HT-29 (cell line): ENCODE measurements at places on chromosomes 13 and 19. TPM values are rescaled to one million over a fixed set of nuclear protein-coding genes. Genes with fewer than 3 reads are reported as not detected.

DNA sequence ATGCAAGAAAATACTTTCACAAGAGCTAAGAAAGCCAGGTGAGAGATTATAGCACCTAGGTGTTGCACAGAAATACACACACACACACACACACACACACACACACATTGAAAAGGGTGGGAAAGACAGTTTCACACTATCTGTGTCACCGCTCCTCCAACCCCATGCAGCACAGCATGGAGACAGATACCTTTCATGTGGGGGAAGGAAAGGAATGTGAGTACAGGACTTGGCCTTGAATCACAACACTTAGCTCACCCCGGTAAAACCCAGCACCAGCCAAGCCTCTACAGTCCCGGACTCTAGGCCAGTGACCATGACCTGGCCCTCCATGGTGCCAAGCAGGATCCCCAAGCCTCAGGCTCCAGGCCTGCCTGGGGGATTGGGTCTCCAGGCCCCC, 462.0 kb upstream of the SPRY2 start:
- DNase-seq = no peak

- DNase-seq = no peak
Measured at GRCh38 chr13:44930963-44931623, 58.2 kb downstream of the NUFIP1 start.

GRCh38 chr19:4983346-4984105, 14.6 kb downstream of the KDM4B start:
- DNase-seq = no peak

DNA sequence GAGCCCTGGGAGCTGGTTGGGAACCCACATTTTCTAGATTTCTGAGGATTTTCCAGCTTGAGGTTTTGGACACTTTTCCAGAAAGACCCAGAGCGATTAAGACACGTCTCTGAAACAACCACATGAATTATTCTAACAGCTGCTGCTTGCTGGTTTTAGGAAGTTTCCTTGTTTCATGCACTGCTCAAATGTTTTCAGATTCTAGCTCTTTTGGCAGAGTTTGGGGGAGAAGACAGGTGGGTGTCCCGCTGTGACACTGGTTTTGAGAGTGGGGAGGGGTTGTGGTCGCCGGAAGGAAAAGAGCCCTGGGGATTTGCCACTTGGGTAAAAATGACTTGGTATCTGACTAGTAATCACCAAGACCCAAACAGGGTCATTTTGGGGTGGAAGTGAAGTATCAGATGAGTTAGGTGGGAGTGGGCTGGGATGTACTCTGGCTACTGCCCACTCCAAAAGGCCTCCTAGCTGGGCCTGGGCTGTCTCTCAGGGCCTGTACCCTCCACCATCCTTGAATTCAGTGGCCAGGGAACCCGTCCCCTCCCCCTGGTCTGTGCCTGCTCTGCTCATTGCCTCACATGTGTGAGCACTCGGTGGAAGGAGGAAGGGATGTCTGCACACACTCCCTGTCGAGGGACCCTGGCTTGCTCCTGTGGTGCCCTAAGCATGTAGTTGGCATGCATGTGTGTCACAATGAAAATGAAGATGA, 13.2 kb downstream of the GATAD2A start:
- DNase-seq = no peak

GRCh38 chr19:55958356-55958755, 10.7 kb downstream of the NLRP8 start:
- DNase-seq = peak; percentile 29

DNA sequence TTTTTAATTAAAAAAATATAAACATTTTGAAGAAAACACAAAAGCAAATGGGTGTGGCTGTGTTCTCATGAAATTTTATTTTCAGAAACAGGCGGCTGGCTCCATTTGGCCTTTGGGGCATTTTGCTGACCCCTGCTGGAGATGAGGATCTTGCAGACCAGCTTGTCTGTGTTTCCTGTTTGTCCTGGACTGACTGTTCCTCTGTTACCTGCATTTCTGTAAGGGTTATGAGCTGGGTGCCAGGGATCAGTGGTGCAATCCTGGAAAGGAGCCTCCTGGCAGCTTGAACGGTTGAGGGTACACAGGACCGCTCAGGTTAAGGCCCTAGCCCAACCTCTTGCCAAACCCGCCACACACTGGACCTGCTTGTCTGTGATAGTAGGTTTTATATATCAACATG, 49.9 kb downstream of the ZNF787 start:
- DNase-seq = peak; percentile 63

- no peak for DNase-seq
Measured at GRCh38 chr19:49730166-49730565, 32.9 kb downstream of the TSKS start.

- no peak for DNase-seq
Measured at GRCh38 chr19:30049846-30050667, 108.0 kb downstream of the URI1 start.

DNA sequence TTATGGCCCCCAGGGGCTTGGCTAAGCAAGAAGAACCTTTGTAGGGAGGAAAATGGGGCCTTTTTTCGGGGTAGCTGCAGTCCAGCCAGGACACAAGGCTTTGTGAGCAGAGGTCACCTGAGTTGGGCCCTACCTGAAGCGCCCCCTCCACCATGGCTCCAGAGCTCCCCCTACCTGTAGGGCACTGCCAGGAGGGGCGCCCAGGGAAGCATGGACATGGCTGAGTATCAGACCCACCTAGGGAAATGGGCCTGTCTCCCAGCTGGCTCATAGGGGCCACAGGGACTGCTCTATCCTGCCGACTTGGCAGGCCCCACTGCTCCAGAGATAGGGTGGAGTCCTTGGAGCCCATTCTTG, 9.0 kb upstream of the CEBPA start:
- DNase-seq = peak; percentile 68

DNA sequence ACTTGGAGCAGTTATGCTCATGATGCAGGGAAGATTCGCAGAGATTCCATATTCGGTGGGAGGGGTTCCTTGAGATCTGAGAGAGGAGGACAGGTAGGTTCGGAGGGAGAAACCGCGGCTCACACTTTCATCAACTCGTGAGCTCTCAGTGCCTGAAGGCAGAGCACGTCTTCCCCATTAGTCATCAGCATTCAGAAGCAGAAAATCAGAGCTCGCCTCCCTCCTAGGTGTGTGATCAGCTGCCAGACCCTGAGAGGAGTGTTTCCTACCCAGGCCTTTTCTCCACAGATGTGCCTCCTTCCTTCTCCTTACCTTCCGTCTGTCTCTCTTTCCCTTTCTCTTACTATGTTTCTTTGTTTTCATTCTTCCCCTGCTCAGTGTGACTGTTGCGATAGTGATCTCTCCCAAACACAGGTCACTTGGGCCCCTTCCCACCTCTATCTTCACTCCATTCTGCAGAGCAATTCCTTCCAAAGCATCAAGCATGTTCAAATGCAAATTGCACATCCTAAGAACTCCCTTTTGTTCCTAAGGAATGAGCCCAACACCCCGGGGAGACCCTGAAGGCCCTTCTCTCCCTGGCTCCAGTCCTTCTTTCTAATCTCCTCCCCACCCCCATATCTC, 389.5 kb downstream of the UQCRFS1 start:
- no peak for DNase-seq

DNA sequence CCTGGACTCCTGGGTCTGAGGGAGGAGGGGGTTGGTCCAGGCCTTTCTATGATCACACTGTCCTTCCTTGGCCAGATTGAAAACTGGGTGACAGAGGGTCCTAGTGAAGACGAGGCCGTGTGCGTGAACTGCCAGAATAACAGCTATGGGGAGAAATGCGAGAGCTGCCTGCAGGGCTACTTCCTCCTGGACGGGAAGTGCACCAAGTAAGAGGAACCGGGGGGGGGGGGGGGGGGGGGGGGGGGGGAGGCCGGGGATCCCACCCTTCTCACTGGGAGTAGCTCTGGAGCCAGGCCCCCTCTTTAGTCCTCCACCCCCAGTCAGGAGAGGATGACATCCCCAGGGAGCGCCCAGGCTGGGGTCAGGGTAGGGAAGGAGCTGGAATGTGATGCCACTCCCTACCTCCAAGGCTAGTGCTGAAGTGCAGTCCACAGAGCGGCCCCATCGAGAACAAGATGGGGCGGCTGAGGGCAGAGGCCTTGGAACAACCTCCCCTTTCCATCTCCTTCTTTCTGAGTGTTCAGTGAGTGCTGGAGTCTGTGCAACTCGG, 19.4 kb downstream of the CNFN start:
- no peak for DNase-seq

GRCh38 chr19:12769689-12770088, 5.7 kb downstream of the HOOK2 start:
- DNase-seq = no peak

DNA sequence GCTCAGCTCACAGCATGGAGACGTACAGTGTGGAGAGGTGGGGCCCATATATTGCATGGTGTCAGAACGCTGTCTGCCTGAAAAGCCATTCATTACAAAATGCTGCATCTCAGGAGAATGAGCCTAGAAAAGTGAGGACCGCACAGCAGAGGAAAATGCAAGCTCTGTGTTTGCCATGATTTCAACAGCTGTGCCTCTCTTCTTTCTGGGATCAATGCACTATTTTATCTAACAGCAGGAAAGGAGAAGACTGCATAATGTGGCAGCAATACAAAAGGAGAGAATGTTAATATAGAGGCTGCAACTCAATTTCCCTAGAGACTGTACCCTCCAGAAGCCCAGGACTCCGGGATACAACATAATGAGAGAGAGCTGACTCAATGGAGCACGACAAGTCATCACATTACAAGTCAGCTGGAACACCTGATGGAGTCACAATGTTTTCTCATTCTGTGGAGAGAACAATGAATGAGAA, 368.0 kb downstream of the FGF14 start:
- no peak for DNase-seq

DNA sequence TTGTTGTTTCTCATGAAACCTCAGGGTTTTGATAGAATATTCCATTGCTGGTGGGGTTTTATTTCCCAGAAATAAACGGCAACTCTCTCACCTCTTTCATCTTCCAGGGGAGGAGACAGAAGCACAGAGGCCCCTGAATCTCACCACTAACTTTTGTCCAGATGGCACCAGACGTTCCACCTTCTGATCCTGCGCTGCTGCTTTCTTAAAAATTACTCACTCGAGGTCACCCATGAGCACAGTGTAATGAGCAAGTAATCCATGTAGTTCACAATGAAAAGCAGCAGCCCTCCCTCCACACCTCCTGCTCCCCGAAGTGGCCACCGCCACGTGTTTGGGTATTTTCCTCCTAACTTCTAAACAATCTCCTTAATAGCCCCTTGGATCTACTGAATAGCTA, 51.3 kb downstream of the TEX29 start:
- DNase-seq = no peak

DNA sequence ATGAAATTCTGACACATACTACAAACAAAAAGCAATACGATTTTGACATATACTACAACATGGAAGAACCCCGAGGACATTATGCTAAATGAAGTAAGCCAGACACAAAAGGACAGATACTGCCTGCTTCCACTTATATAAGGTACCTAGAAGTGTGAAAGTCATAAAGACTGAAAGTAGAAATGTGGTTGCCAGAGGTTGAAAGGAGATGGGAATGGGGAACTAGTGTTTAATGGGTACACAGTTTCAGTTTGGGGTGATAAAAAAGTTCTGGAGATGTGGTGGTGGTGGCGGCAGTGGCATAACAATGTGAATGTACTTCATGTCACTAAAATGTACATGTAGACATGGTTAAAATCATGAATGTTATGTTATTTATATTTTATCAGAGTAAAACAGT, 12.1 kb upstream of the NDFIP2 start:
- no peak for DNase-seq

DNA sequence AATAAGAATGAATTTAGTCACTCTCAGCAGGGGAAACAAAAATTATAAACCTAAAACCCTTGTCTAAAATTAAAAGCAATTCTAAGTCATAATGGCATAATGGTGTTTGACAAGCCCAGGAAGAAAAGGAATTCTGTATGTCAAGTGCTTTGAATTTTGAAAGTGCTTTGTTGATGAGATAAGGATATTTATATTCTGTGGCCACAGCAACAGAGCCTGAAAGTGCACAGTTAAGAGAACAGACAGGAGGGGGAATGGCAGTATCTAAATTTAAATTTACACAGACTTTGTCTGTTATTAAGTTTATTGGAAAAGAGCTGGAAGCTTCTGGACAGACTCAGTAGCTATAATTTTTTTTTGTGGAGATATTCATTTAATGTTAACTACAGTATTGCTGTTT, 69.8 kb downstream of the OLFM4 start:
- no peak for DNase-seq

GRCh38 chr13:95703576-95703975, 26.6 kb downstream of the DNAJC3 start:
- DNase-seq = no peak

- no peak for DNase-seq
Measured at GRCh38 chr13:45773944-45774343, 71.8 kb downstream of the CBY2 start.

DNA sequence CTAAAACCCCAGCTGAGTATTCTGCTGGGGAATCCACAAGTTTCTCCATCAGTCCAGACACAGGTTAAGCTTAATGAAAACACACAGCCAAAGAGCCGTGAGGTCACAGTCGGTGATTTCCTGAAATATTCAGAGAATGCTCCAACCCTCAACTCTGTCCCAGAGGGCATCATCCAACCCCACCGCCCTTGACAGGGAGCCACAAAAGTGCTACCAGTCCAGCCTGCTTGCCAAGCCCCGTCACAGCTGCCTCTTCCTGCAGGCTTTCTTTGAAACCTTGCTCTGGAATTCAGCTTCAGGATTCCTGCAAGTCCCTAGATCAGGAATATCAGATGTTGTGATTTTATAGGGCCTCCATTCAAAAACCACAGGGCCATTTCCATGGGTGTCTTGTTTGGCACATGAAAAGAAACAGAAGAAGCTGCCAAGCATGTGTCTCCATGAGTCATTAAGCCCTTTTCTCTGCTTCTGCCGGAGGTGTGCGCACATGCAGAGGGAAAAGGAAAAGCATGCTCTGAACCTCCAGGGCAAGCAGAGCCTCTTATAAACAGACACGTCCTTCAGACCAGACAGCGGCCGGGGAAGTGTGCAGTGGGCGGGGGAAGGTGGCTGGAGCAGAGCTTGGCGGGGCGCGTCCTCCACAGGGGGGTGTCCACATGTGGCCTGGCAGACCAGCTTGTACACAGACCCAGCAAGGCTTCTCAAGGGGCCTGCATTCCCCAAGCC, 164.7 kb downstream of the KATNAL1 start:
- peak; percentile 70 for DNase-seq

The ZNF296 gene
- total RNA-seq = 1.5 and 1.7 TPM in 2 replicates

The OR7C1 gene
- total RNA-seq = not detected in 2 replicates

The SYNGR4 gene
- total RNA-seq = 0.34 and 1.2 TPM in 2 replicates

The ZNF552 gene
- total RNA-seq = 17.3 and 22.3 TPM in 2 replicates

The NACC1 gene
- total RNA-seq = 130 and 133 TPM in 2 replicates

The DUS3L gene
- 81.1 and 90.4 TPM in 2 replicates for total RNA-seq

The CEACAM19 gene
- total RNA-seq = 1.0 and 2.2 TPM in 2 replicates

The ZNF835 gene
- total RNA-seq = not detected in 2 replicates

The VSIG10L gene
- 35.1 and 42.6 TPM in 2 replicates for total RNA-seq

The CEACAM4 gene
- not detected in 2 replicates for total RNA-seq
